ENCODE measurements at places on chromosomes 7 and 10.

GRCh38 chr7:33874943-33875342 is 30.4 kb upstream of the BMPER start:
- no peak for DNase-seq

GRCh38 chr10:14296065-14296709 is 34.5 kb downstream of the FRMD4A start:
- no peak for DNase-seq

DNA sequence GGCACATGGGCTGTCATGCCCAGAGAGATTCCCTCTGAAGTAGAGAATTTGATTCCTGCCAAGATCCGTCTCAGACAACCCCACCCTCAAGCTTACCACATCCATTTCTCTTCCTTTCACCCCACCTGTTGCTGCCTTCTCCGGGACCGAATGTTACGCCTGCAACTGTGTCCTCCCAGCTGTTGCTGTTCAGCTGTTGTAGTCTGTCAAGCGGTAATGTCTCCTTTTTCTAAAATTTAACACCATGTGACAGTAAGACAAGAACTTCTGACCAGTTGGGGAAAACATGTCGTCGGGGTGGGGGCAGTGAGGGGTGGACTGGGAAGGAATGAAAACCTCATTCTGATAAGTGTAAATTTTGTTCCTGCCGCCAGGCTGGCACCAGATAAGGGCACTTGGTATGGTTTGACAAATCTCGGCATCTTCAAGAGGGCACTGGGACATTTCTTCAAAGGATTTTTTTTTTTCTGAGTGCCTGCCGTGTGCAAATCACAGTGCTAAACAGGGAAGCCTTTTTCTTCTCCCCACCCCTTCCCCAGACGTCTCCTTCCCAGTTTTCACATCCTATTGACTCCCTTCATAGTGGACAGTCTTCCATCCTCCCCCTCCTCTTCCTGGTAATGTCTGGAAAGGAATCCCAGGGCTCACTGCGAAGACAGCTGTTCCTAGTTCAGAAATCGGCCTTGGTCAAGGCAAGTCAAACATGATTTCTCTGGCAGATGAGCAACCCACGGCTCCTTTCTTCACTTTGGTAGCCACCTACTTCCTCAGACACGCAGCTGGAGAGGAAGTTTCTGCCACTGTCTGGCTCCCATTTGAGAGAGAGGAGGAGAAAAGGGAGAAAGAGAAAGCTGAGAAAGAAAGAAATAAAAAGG is 5.0 kb upstream of the CELF2 start:
- DNase-seq, result no peak

DNA sequence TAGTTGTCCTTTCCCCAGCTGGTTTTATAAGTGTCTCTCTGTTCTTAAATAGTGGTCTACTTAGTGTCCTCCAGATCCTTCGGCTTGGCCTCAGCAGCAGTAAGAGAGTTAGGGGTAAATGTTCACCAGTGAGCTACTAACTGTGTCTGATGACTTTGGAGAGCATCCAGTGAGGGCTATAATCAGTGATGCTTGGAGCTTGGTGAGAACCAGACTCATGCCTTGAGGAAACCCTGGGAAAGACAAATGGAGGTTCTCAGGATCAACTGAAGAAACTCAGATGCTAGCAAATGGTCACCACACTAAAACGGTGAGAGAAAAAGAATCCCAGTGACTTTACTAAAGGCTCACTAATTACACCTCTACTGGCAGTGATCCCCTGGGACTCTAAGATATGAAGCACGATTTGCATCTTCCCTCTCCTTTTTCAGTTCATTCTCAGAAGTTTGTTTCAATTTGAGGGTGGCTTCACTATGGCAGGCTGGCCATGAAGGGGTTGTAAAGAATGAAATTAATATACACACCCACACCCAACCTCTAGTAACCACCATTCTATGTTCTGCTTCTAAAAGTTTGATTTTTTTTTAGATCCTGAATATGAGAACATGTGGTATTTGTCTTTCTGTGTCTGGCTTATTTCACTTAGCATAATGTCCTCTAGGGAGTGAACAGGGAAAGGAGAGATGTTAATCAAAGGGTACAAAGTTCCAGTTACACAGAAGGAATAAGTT is 177.9 kb downstream of the PDE1C start:
- DNase-seq, result no peak

GRCh38 chr7:73582664-73583202 is 4.4 kb upstream of the TBL2 start:
- no peak for DNase-seq

- DNase-seq, result no peak
Measured at GRCh38 chr10:51920672-51921071, 221.3 kb upstream of the CSTF2T start.

- DNase-seq, result no peak
Measured at GRCh38 chr7:145263886-145264285, 428.0 kb upstream of the TPK1 start.

All from stimulated activated CD8-positive, alpha-beta memory T cell treated with anti-CD3 and anti-CD28 coated beads, Interleukin-7, amount 100 ng/mL, for 1 hour (primary cell).